ENCODE measurements at places on chromosomes 6 and 20.

DNA sequence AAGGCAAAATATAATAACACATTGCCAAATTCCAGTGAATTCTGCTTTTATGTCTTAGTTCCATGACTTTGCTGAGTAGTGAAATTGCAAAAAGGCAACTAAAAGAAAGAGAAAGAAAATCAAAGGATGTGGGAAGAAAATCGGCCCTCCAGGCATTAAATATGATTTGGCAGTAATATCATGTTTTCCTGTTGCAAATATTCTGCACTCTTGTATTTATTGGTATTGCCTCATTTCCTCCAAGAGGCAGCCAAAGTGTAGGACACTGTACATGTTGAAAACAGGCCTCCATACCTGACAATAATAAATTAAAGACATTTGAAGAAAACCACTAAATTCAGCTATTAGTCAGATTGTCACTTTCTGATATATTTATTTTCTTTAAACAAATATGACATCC, 460.0 kb upstream of the NOX3 start:
- no peak for DNase-seq

- DNase-seq = no peak
These were observed 11.9 kb downstream of the ZNF335 start for GRCh38 chr20:45959956-45960630.

GRCh38 chr20:34922654-34923381, 32.8 kb downstream of the GSS start:
- DNase-seq = no peak

- no peak for DNase-seq
These were observed 101.8 kb upstream of the SIM1 start for GRCh38 chr6:100566563-100566962.

DNA sequence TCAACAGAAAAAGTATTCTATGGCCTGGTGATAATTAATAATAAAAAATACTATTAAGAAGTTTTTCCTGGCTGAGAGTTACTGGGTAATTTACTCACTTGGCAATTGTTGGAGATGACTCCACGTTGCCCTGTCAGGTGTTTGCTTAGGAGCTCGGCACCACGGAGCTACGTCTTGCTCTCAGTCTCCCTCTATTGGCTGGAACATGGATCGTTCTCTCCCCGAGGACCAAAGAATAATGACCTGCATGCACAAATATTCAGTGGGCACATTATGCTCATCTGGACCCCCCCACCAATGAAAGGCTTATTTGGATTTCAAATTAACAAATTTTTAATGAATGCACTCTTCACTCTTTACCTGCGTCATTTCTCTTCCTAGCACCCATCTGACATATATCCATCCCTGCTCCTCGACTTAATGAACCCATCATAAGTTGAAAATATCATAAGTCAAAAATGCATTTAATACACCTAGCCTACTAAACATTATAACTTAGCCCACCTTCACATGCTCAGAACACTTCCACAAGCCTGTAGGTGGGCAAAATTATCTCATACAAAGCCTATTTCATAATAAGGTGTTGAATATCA, 71.0 kb upstream of the CD83 start:
- peak; percentile 30 for DNase-seq

DNA sequence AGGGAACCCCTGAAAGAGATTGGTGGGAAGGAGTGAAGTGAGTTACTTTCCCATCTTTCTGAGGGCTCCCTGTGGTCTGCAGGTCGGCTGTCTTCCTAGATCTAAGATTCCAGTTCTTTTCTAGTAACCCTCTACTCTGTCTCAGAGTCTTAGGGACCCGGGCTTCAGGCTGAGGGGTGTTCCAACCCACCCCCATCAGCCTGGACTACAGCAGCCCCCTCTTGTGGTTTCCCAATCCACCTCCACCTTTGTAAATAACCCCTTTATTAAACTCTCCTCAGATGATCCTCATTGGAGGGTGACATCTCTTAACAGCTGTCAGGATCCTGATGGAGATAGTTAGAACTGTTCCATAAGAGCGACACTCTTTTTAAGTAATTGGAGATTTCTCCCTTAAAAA, 300.4 kb downstream of the LRFN2 start:
- no peak for DNase-seq

GRCh38 chr20:7879883-7880282, 60.4 kb downstream of the HAO1 start:
- DNase-seq = no peak

DNA sequence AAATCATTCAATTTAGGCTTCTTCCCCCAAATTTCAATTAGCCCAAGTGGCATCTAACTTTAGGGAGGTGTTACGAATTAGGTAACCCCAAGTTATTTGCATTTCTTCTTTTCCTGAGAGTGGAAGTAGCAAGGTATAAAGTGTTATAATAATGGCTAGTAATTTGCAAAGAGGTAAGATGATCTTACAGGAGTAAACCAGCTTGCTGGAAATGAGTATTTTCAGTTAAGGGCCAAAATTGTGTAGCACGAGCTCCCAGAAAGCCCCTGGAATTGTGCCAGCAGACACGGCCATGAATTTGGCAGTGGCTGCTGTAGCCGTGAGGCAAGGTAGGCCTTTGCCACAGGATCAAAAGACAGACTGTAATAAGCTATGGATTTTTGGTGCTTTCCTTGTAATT, 38.0 kb downstream of the CITED2 start:
- DNase-seq = no peak

DNA sequence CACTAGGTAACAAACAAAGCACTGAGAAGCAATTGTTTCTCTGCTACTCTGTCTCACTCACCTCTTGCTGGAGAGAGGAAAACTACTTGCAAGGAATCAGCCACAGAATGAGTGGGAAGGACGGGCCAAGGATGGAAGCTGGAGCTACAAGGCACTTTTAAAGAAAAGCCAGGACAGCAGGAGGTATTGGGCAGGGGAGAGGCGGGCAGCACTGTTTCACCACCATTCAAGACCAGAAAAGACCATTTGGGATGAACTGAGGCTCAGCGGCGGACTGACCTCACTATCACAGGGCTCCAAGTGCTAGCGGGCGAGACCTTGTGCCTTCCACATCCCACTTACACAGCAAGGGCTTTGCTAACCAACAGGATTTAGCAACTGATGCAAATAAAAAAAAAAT, 137.4 kb downstream of the IPCEF1 start:
- DNase-seq = no peak

DNA sequence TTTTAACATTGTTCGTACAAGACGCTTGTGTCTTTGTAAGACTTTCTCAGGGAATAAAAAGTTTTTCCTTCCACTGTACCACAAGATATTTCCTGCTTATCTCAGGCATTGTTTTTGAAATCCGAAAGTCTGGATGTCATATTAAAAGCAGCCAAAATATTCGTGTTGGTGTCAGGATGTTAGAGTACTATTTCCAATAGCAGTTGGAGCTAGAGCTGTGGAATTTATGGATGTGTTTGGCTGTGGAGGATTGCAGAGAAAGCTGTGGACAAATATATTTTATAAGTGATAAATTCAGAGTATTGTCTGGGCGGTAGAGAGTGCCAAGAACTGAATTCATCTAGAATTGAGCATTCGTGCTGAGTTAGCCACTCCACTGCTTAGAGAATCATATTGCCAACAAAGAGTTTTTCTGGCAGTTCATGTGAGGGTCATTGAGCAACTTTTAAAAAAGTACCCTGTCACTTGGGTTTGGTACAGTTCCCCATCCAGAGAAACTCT, 57.7 kb downstream of the ZDHHC14 start:
- DNase-seq = no peak

DNA sequence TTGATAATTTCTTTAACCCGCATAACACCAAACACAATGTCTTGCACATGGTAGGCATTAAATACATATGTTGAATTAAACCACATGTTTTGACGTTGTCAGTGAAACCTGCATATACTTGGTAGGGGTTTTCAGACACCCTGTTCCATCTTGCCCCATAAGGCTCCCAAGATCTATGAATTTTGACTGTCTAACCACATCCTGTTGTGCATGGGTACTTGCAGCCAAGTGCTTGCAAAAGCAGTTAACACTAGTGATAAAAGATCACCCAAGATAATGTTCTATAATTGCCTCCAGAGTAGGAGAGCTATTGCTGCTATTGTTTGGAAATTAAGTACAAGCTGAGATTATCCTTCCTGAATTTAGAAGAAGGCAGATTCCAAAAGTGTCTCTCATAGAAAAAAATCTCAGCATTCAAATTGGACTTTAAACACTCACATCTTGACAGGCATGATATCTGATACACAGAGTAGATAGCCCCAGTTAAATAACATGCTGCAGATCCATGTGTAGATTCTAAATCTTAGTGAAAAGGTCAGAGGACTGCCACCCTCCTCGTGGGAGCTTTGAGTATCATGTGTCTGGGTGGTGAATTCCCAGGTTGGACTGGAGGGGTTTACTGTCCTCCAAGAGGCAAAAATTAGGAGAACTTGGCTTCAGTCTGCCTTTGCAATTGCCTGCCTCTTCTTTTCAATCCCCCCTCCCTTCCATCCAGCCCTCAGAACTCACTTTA, 25.8 kb upstream of the CCN6 start:
- DNase-seq = peak; percentile 26

DNA sequence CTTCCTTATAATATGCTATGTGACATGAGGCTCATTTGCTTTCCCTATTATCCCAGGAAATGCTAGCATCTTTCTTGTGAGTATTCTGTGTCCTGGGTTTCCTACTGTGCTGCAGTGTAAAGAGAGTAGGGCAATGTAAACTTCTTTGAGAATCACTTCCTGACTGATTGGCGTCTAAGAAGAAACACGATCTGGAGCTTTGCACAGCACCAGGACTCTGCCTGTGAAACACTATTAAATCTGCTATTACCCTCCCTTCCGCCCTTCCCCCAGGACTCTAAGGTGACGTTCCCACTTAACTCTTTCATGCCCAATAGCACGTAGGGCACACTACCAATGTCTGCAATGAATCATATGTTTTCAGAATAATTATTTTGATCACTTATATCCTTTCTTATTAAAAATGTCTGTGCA, 607.3 kb upstream of the CITED2 start:
- no peak for DNase-seq

DNA sequence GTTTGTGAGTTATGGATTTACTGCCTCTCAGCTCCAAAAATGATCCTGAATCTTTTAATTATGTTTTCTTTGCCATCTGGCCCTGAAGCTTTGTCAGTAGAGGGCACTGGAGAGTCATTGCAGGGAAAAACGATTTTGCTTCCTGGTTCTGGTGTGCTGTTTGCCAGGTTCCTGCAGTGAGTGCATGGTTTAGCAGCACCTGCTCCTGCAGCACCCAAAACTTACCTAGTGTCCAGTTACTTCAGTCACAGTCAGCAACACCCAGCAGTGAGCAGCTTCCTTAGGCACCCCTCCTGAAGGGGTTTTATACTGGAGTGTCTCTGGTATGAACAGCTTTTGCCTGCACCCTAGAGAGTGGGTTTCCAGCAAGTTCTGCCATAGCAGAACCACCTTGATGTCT, 6.0 kb upstream of the TRIM26 start:
- DNase-seq = peak; percentile 37

DNA sequence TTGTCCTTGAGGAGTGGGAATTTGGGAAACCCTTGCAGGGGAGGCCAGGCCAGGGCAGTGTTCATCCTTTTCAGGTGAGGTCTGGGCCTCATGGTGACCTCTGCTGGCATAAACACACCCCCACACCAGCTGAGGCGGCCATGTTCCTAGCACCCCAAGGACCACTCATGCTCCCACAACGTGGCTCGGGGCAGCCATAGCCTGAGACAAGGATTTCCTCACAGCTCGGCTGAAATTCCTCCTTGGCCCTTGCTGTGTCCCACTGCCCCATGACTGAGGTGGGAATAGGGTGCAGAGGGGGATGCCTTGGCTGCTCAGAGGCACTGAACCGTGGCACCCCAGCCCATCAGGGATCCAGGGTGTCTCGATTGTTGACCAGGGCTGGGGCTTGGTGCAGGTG, 27.3 kb upstream of the SPDEF start:
- peak; percentile 10 for DNase-seq

- DNase-seq = peak; percentile 14
These were observed 45.8 kb downstream of the TM9SF4 start for GRCh38 chr20:32155017-32155981.

DNA sequence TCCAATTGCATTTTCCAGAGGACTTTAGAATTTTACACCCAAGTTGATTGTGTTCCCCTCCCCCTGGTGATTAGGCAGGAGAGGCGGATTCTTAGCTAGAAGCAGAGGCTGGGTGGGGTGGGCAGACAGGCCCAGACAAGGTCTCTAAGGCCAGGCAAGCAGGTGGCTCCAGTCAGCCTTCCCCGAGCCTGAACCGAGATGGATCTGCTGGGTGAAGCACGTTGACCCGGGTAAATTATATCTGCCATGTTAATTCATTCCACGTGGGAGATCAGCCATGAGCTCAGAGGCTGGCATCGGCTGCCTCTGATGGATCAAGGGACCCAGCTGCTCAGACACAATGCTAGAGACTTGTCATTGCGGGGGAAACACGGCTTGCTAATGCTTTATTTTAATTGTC, 159.5 kb upstream of the MAFB start:
- no peak for DNase-seq

DNA sequence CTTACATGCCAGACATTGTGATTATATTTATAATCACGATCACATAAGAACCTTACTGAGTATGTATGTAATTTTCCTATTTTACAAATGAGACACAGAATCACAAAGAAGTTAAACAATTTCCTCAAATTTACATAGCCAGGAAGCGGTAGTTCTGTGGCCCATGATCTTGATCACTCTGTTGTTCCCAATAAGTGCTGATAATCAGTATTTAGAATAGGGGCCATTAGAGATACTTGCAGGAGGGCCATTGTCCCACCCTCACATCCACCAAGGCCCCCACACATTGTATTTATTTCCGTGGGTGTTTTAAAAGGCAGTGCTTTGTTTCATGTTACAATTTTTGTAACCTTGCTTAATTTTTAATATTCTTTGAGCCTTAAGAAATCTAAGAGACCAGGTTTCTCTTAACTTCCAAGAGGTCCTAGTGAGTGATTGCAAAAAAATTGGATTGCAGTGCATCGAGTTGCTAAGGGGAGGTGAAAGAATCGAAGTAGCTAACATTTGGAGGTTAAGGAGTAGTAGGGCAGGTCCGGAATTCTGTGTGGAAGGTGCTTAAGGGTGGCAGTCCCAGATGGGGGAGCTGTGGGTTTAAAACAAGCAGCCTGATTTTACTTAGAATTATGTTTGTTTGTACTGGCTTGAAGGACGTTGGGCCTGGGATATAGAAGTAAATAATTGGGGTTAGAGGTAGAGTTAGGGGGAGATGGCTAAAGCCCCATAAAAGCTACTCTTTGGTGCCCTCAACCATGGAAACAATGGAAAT, 339.4 kb downstream of the CDKAL1 start:
- no peak for DNase-seq

DNA sequence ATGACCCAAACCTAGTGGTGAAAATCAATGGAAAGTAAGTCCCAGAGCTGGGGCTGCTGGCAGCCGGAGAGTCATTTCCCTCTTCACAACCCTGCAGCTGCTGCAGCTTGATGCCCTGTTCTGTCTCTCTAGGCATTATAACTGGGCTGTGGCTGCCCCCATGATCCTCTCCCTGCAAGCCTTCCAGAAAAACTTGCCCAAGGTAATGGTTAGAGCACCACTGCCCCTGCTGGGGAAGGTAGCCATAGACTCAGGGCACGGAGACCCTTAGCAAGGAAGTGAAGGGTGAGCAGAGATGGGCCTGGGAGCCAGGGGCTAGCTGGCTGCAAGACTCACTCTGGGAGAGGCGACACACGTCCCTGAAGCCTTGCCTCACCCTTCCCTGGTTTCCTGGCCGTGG, 12.0 kb downstream of the LPIN3 start:
- DNase-seq = no peak

GRCh38 chr6:22411376-22412105, 114.7 kb upstream of the PRL start:
- no peak for DNase-seq
